Stimulated activated CD4-positive, alpha-beta T cell treated with anti-CD3 and anti-CD28 coated beads, Interleukin-15, amount 100 ng/mL, for 1 hour (primary cell): ENCODE measurements at places on chromosomes 11 and 22.

DNA sequence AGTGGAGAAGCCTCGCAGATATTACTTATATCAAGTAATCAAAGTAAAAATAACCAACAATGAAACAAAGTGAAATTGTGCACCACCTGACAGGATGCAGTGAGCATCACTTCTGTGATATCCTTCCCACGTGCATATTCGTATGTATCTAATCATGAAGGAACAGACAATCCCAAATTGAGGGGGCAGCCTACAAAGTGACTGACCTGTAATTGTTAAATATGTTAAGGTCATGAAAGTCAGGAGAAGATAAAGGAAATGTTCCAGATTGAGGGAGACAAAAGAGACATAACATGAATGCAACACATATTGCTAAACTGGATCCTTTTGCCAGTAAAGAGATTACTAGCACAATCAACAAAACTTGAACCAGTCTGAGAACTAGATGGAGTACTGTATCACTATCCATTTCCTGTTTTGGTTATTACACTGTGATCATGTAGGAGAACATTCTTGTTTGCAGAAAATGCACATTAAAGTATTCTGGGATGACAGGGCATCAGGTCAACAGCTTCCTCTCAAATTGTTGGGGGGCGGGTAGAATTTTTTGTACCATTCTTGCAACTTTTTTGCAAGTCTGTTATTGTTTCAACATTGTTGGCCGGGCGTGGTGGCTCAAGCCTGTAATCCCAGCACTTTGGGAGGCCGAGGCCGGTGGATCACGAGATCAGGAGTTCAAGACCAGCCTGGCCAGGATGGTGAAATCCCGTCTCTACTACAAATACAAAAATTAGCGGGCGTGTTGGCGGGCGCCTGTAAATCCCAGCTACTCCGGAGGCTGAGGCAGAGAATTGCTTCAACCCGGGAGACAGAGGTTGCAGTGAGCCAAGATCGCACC, 2.0 kb downstream of the SBF2 start:
- DNase-seq: no peak

- DNase-seq: no peak
These were observed 45.5 kb downstream of the PACSIN2 start for GRCh38 chr22:42969348-42969975.

DNA sequence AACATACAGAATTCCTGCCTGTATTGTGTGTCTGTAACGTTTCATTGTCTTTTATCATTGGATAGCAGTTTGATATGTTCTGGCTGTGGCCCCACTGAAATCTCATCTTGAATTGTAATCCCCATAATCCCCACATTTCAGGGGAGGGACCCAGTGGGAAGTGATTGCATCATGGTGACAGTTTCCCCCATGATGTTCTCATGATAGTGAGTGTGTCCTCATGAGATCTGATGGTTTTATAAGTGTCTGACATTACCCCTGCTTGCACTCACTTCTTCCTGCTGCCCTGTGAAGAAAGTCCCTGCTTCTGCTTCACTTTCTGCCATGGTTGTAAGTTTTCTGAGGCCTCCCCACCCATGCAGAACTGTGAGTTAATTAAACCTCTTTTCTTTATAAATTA, 19.6 kb upstream of the MTMR2 start:
- no peak for DNase-seq

DNA sequence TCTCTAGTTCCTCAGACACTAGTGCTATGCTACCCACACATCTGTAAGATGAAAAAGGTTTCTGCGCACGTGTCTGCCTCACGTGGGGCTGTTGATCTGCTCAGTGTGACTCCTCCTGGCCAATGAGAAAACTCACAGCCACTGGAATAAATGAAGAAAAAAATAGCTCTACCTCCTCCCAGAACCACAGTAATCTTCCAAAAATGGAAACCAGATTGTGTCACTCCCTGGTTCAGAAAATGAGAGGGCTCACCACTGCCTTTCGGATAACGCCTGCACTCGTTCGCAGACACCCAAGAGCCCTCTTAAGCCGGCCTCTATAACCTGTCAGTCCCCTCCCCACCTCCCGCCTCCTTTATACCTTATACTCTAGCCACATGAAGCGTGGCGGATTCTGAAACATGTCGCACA, 5.1 kb downstream of the APBB1 start:
- DNase-seq: no peak

DNA sequence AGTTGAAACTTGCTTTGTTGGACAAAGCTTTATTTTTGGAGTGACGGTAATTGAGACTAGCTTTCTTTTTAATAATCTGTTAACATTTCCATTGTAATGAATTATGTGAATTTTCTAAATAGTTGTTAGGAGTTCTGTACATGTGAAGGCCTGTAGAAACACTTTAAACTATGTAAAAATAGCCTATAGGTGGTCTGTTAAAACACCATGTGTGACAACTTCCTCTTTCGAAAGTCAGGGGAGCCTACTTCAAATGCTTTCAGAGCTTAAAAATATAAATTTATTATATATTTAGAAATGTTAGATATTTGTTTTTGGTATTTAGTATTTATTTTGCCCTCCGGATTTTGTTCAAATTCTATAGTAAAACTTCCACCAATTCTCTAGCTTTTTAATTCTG, 28.7 kb downstream of the DDIAS start:
- DNase-seq: no peak

GRCh38 chr22:44210722-44211121, 30.0 kb downstream of the PARVG start:
- no peak for DNase-seq

- no peak for DNase-seq
These were observed 44.9 kb downstream of the C11orf58 start for GRCh38 chr11:16783321-16783801.

- DNase-seq: no peak
These were observed 14.2 kb downstream of the TMEM121B start for GRCh38 chr22:17106785-17107546.

DNA sequence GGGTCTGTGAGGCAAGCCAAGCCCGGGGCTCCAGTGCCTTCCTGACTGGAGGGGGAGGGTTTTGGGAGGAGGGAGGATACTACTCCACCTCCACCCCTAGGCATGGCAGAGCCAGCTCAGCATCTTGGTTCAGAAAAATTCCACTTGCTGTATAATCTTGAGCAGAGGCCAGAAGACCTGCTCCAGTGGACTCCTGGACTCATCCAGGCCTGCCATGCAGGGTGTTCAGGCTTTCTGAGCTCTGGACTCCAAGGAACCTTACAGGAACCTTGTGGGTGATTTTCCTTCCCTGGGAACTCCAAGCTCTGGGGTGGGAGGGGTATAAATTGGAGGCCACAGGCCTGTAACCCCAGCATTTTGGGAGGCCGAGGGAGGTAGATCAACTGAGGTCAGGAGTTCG, 9.4 kb downstream of the CSDC2 start:
- no peak for DNase-seq

GRCh38 chr11:13216019-13216710, 61.4 kb upstream of the BMAL1 start:
- DNase-seq: no peak
